Psoas muscle (tissue), 8 donors: ENCODE measurements at places on chromosomes 1 and 21.
A peak's percentile ranks its signal among the peaks of the same experiment; 100 is the strongest.

DNA sequence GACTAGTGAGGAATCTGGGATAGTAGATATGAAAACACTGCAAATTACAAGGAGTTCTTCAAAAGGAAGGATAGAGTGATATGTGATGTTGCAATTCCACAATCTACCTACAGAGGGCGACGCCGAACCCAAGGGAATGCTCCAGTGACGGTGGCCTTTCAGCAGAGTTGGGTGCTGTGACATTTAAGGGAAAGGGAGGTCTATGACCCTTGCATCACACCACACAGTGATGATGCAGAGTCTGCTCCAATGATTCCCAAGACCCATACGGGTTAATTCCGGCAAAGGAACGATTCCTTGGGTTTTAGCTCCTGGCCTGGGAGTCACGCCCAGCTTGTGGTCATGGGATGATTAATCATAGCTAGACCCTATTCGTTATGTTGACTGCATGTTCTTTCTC, 123.0 kb upstream of the IGSF21 start:
- no peak for DNase-seq

- DNase-seq, result no peak
Measured at GRCh38 chr1:30977511-30977910, 69.0 kb upstream of the SDC3 start.

DNA sequence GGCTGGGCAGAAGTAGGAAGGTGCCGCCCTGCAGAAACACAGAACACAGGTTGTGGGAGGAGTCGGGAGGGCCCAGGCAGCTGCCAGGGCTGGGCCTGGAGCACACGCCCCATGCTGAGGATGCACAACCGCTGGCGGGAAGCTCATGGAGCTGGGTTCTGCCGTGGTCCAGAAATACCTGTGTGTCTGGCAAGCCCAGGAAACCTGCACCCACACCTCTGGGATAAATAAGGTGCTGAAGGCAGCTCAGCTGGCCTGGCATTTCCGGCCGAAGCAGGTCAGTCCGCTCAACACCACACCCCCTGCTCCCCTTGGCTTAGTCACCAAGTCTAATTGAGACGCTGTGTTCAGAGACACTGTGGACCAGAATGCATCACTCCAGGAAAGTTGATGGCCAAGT, 32.1 kb downstream of the CTNNBIP1 start:
- DNase-seq, result peak; percentile 28

DNA sequence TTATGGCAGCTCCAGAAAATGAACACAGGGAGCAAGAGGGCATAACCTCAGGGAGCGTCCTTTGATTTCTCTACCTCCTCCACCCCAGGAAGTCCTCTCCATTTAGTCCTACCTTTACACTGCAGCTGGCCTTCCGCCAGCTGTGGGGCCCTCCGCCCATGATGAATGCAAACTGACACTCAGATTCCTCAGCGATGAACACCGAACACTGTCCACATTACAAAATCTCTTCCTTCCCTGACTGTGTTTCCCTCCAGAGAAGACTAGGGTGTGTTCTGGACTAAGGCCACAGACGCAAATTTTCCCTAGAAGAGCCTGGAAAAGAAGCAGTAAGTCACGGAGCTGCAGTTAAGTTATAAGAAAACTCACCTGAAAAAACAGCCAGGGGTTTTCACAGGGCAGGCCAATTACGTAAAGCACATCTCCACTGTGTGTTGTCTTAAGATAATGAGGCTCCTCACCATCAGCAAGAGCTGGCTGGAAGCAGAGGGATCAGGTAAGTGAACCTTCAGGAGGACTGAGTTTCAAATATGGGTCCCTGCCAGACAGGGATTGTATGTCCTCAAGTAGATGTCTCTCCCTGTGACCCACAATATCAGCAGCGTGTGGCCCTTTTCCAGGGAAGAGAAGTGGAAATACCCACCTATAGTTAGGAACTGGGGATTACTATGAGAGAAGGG, 46.3 kb upstream of the ATP1B1 start:
- DNase-seq, result peak; percentile 26

DNA sequence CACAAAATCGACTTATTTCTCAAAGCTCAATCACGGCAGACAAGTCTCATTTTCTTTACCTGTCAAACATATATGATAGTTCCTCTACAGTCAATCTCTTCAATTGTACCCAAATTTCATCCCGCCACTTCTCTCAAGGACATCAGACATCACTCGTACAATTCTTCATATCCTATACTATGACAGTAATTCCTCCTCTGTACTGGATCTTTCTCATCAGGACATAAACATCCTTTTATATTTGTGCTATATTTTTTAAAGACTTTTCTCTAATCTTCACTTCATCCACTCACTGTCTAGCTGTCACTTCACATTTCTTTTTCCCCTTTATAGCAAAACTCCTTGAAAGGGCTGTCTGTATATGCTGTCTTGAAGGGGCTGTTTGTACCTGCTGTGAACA, 419.1 kb upstream of the NR5A2 start:
- DNase-seq, result no peak

GRCh38 chr1:184362876-184363275, 24.0 kb upstream of the C1orf21 start:
- no peak for DNase-seq

DNA sequence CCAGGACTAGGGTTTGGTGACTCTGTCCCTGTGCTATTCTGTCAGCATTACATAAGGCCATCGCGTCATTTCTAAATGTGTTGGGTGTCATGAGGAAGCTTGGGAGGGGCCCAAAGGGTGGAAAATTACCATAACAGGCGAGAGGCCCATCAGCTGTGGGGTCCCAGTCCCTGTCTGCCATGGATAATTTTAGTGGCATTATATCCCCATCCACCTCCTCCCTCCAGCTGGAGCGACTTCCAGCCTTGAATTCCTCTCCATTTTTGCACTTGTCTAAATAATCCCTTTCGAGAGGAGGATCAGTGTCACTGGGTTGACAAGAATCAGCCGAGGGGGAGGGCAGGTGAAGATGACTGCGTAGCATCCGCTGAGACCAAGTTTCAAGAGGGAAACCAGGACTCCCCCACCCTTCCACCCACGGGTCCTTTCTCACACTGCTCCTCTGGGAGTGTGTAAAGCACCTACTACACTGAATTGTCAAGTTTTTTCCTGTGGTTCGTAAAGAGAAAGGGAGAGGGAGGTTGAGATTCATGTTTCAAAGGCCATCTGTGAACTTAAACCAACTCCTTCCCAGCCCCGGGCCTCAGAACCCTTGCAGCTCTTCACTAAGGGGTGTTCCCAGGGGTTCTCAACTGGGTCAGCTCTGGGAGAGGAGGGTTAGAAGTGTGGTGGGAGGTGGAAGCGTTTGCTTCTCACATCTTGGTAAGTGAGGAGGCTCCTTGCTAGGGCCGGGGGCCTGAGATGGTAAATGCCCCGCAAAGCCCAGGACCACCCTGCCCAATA, 29.2 kb downstream of the VASH2 start:
- no peak for DNase-seq

DNA sequence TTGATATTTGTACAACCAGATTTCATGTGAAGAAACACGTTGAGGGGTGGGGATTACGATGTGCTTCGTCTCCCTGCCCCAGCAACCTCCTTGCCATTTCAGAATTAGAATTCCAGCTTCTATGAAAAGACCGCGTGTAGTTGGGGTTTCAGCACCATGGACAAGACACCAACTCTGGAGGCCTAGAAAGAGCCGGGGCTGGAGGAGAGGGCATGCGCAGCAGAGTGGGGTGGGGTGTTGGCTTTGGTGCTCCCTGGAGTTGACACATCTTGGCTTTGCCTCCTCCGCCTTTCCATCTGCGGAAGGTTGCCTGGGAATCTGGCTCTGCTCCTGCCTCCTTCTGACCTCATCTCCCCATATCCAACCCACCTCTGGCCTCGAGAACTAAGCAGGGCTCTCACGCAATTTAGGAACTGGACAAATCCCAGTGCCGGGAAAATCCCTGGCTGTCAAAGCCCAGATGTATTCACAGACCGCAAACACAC, 11.8 kb downstream of the HTR6 start:
- peak; percentile 89 for DNase-seq

GRCh38 chr1:101257500-101258325, 20.9 kb downstream of the S1PR1 start:
- no peak for DNase-seq

DNA sequence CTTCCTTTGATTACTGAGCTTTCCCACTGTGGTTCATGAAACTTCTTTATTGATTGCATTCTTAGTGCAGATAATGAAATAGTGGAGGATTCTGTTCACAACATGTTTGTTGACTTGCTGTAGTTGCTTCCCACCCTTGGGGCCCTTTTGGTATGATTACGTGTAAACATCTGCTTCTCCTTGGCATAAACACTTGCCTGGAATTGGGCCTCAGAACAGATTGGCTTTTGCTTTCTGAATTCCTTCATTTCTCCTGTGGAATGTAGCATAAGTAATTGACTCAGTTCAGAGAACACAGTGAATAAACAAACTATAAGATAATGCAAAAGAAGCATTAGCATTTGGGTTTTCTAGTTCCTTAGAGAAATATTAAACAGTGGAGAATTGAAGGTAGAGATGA, 59.5 kb upstream of the LAMC2 start:
- no peak for DNase-seq

- no peak for DNase-seq
Measured at GRCh38 chr1:24140741-24141181, 2.2 kb downstream of the IL22RA1 start.

DNA sequence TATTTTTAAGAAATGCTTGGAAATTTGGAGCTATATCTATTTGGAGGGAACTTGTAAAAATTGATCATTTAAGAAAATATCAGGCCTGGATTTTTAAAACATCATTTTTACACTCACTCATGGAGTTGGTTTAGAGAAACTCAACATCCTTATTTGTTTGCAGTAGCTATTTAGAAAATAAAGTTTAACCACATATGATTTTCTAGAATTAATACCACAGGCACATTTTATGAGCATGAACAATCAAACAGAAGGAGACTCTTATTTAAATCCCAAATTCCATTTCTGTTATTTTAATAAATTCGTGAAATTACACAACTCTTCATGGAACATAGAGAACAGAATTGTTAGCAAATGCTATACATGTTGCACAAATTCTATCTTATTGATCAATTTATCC, 3.2 kb downstream of the CDKN2C start:
- no peak for DNase-seq
